ENCODE measurements at places on chromosomes 5 and 9.

- no peak for DNase-seq
Measured at GRCh38 chr9:16921855-16922254, 51.4 kb upstream of the BNC2 start.

- DNase-seq = no peak
Measured at GRCh38 chr5:113005454-113005853, 28.9 kb downstream of the DCP2 start.

- no peak for DNase-seq
Measured at GRCh38 chr9:76400534-76401096, 6.4 kb upstream of the RFK start.

GRCh38 chr9:111484572-111484894 lies 350 bp upstream of the ECPAS start:
- DNase-seq = no peak

DNA sequence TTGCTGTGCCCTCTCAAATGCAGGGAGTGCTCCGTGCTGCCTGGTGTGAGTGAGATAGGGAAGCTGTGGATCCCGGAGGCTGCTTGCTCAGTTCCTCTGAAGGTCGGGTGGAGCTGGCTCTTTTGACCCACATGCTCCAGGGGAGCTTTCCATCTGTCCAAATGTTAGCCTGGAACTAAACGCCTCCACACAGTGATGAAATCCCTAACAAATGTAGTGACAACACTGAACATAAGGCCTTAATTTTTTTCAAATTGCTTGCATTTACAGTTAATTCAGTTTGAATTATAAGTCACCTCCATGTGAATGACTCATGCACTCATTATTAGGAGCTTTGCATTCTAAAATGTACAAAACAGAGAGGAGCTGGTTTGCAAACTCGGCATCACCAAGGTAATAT lies 27.0 kb downstream of the PRDM6 start:
- no peak for DNase-seq

DNA sequence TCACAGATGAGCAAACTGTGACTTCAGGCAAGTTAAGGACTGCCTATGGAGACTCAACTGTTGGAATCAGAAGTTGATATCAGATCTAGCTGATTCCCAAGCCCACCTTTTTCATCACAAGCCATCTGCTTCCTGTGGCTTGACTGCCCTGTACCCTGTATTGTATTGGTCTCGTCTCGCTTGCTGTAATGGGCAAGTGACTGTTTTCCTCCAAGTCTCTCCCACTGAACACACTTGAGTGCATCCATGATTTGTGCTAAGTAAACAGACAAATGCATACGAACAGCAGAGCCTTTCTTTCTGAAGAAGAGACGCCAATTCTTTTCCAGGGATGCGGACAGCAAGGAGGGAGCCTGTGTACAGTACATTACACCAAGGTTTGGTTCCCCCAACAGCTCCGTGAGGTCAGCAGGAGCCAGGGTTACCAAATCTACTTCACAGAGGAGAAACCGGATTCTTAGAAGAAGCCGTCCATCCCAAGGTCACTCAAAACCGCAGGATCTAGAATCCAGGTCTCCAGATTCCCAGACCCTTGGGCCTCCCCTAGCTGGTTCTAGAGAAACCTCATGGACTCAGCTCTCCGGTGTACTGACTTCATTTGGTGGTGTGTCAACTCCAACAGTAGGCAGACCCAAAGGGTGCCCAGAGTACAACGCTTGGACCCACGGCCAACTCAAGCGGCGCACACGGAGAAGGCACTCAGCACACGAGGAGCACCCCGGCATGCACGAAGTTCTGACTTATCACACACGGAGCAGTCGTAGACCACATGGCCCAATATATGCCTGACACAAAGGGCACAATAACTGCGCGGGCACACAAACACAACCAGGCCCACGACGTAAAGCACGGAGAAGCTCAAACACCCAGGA lies 1.1 kb downstream of the BAG1 start:
- no peak for DNase-seq

DNA sequence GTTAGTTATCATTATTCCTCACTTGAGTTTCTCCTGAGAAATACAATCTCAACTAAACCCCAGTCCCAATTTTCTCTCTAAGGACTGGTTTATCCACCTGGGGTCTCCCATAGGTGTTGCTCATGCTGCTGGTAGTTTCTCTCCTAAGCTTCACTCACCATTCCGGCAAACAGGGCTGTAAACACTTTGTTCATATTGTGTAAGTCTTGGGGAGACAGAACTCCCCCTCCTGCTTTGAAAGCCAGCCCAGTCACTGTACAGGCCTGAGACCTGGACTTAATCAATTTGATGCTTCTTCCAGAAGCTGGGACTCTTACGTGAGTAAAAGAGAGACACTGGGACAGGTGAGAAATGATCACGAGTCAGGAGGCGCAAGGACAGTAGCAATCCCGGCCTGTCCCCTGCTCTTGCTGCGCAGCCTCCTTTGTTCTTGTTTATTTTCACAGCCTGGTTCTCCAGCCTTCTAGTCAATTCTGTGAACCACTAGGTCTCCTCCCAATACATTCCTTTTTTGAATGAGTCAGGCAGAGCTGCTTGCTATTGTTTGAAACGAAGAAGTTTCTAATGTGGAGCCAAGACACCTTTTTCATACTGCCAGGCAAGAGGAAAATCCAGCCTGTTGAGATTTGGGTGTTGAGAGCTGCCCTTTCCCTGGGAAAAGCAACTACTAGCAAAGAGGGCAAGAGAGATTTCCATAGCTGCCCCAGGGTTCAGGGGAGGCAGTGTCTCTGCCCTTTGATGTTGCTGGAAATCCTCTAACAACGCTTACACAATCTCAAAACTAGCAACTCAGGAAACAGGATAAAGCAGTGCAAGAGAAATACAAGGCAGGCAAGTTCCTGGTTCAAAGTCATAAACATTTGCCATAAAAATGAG lies 9.2 kb upstream of the SHROOM1 start:
- no peak for DNase-seq

GRCh38 chr5:170471551-170472178 lies 32.2 kb upstream of the KCNIP1 start:
- DNase-seq = no peak

- no peak for DNase-seq
Measured at GRCh38 chr9:98083061-98083501, 26.5 kb downstream of the NANS start.

GRCh38 chr5:6354848-6355247 lies 23.5 kb downstream of the MED10 start:
- no peak for DNase-seq

DNA sequence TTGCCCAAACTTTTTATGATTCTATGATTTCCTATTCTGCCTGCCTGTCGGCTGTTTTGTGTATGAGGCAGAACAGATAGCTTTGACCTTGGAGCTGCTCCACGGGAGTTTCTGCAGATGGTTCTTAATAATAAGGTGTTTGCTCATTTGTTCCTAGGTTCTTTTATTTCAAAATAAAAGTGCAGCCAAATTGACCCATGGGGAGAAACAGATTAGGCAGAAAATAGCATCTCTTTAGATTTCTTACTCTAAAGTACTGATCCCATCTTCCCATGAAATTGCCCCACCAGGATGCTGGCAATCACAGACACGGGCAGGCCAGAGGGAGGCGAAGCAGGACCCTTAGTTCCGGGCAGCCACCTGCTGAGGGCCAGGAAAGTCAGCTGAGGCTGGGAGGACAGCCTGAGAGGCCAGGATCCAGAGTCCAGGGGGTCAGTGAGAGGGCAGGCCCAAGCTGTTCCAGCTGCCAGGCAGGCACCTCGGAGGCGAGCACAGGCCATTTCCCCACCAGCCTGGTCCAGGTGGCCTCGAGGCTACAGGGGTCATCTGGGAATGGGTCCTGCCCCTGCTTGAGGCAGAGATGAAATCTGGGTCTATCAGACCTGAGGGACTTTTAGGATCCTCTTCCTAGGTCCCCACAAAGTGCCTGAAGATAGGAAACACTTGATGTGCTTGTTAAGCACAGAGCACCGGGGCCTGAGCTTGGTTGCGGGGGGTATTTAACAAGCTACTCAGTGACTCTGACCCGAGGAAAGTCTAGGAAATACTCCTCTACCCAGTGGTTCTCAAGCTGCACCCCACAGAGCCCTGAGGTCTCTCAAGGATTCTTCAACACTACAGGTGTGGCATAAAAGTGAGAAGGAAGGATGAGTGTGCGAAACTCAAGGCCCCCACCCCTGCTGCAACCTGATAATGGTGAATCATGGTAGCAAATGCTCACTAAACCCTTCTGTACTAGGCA lies 145.4 kb downstream of the CMYA5 start:
- DNase-seq = no peak

DNA sequence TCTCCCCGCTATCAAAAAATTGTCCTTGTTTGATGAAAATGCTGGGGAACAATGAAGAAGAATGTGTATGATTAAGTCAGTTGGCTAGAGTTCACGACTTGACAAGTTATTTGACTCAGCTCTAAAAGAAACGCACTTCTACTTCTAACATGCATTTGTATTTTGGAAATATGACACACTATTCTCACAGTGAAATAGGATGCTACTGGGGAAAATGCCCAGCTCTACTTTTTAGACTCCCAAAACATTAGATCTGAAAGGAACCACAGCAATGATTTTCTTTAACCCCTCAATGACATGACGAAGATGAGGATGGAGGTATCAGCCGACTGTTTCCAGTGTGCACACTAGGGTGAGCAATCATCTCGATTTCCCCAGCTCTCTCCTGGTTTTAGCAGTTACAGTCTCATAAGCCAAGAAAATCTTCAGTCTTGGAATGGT lies 83.6 kb upstream of the PCSK1 start:
- no peak for DNase-seq
